ENCODE measurements at places on chromosomes 4 and X. TPM values are rescaled to one million over a fixed set of nuclear protein-coding genes. Genes with fewer than 3 reads are reported as not detected.

DNA sequence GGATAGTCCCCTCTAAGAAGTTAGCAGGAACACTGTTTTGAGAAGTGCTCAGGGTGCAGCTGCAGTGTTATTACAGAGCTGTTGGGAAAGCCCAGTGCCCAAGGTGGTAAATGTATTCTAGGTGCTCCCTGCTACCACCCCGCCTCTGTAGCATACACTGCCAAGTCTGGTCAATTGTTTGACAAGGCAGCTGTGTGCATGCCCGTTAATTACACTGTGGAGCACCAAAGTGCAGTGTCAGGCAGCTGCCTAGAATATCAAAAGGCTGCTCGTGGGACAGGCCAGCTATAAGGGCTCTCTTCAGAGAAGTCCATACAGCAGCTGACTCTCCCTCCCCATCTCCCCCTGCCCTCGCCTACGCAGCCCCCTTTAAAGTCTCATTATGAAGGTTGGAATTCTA, 99.9 kb upstream of the KLHL13 start:
- DNase-seq = no peak

DNA sequence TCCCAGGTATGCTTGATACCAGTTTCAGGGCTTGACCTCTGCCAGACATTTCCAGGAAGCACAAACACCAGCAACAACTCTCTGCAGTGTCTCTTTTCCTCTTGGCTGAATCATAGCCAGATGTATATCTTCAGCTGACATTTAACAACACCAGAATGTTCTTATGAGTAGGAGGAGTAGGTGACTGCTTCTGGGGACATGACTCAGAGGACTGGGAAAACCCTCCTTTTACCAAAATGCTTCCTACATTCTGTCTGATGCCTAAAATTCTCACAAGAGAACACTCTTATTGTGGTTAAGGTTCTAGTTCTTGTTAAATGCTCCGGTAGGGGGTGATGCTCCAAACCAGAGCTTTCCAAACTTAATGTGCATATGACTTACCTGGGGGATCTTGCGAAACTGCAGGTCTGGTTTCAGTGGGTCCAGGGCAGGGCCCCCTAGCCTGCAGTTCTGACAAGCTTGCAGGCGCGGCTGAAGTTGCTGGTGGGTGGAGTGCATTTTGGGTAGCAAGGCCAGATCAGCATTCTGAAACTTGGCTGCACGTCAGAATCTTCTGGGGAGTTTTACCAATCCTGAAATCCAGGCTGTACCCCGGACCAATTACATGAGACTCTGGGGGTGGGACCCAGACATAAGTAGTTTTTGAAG, 329.3 kb upstream of the RPS6KA3 start:
- no peak for DNase-seq

The KDM5C gene
- total RNA-seq = 134 TPM

The MTNR1A gene
- total RNA-seq = 1.5 TPM

- DNase-seq = no peak
These were observed 9.8 kb upstream of the NOCT start for GRCh38 chr4:139005774-139006173.

The XAGE1A gene
- 14.4 TPM for total RNA-seq

DNA sequence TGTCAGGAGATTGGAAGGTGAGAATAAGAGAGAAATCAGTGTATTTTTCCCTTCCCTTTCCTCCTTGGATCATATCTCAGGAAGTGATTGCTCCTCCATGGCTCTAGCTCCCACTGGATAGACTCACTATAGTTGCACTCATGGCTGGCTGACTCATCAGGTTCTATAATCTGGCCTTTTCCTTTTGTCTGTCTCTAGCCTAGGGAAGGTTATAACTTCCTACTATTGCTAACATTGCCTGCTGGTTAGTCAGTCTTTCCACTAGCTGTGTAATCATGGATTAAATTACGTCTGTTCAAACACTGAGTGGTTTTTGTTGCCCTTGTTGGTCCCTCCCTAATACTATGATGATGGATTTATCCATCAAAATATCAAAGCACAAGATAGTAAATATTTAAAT, 195.5 kb upstream of the VEGFC start:
- no peak for DNase-seq

The SSX4 gene
- total RNA-seq = 3.8 TPM

DNA sequence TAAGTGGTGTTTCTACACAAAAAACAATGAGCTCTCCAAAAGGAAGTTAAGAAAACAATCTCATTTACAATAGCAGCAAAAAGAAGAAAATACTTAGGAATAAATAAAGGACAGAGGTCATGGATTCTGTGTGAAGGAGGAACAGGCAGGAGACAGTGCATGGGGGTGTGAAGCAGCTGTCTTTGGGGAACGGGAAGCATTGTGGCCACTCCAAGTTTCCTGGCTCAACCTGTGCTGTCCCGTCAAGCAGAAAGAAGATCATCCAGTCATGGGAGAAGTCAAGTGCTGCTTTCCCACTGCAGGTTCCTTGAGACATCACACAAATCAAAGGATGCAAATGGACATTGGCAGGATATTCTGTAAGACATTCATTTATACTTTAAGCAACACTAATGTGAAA, 66.1 kb upstream of the MAML3 start:
- DNase-seq = no peak

- peak; percentile 58 for DNase-seq
These were observed 584 bp downstream of the SUV39H1 start for GRCh38 chrX:48696909-48697727.

- no peak for DNase-seq
These were observed 50.9 kb downstream of the COX18 start for GRCh38 chr4:73018595-73018994.

GRCh38 chrX:146409528-146409927, 400.0 kb upstream of the CXorf51B start:
- no peak for DNase-seq

The HTN1 gene
- total RNA-seq = not detected

DNA sequence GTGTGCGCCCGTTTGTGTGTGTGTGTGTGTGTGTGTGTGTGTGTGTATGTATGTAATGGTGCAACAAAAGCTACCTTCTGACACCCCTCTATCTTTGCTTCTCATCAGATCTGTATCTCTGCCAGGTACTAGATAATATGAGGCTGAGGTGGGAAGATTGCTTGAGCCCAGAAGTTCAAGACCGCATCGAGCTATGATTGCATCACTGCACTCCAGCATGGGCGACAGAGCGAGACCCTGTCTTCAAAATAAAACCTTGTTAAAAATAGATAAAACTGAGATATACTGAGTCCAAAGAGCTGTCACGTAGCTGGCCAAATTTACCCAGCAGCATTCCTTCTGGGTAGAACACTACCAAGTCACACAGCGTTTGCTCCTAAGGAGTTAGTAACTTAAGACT, 18.4 kb downstream of the NLGN4X start:
- no peak for DNase-seq

- DNase-seq = no peak
These were observed 70.5 kb upstream of the KIT start for GRCh38 chr4:54587107-54587891.

DNA sequence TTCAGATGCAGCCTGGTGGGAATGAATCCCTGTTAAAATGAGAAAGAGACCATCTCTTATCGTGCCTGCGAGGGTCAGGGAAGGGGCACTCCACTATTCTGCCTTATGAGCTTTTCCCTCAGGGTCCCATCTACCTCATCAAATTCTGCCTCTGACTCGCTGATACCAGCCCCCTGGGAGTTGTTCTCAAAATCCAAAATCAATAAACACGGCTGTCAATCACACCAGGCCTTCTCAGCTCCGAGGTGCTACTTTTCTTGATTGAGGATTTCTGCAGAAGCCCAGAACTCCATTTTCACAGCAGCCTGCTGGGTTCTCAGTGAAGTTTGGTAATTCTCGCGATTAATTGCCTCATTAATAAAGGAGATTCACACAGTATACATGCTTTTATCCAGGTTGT, 312.6 kb downstream of the STIM2 start:
- no peak for DNase-seq

The NRK gene
- 4.5 TPM for total RNA-seq

DNA sequence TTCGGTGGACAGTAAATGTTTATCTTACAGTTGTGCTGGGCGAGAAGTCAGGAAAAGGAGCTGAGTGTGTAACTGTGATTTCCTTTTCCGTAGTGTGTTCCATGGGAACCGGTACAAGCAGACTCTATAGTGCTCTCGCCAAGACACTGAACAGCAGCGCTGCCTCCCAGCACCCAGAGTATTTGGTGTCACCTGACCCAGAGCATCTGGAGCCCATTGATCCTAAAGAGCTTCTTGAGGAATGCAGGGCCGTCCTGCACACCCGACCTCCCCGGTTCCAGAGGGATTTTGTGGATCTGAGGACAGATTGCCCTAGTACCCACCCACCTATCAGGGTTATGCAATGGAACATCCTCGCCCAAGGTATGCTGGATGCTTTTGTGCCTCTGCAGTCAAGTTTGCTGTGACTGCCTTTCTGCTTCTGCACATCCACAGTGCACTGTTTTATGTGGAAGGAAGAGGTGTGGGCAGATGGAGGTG, 27.4 kb downstream of the NOCT start:
- DNase-seq = no peak

DNA sequence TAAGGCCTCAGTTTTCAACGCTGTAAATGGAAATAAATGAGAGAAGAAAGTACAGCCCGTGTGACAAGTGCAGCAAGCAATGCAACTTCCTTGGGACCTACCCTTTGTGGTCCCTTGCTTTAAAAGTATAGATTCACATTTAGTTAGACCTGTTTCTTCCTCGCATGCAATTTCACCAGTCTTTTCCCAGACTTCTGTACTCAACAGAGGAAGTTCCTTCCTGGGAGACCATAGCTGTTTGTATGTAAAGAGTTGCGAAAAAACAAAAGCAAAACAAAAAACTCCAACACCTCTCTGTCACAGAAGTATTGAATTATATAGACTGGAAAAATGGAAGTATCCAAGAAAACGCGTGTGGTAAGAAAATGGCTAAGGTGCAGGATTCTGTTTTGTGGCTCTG, 1.1 kb upstream of the IRF2 start:
- no peak for DNase-seq

GRCh38 chr4:111960241-111960667, 185.0 kb upstream of the FAM241A start:
- DNase-seq = no peak

DNA sequence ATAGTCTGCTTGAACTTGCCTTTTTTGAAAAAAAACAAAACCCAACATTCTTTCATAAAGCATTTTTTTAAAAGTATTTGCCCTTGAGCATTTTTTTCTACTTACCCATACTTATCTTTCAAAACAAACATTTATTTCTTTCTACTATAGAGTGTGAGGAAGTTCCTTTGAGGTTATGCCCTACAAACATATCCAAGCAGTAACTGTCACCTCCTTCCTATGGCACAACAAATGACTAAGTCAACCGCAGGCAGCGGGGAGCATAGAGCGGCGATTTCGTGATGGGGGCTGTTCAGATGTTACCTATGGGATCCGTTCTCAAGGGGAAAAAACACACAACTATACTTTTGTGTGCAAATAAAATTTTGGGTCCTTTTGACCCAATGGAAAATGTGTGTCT, 19.4 kb downstream of the SPRY1 start:
- DNase-seq = no peak

GRCh38 chr4:69878250-69878649, 18.3 kb upstream of the SULT1E1 start:
- no peak for DNase-seq

DNA sequence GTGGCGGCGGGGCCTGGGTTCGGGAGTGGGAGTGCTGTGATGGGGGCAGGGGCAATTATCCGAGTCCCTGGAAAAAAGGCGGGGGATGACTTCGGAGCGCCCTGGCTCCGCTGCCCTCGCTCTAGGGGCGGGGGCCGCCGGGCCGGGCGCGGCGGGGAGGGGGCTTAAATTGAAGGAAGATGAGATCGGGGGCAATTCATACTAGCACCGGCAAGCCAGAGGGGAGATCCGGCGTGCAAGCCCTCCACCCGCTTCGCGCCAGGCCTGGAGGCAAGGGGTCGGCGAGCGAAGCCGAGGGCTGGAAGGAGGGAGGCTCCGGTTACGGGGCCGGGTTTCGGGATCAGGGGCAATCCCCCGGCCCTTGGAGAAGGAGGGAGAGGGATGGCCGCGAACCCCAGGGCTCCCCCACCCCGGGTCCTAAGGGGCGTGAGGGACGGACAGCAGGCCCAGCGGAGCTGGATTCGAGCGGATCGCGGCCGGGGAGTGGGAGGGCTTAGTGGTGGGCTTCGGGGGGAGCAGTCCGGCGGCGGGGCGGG, 1.2 kb downstream of the BCORL1 start:
- peak; percentile 14 for DNase-seq

The GJB1 gene
- total RNA-seq = 22.8 TPM

DNA sequence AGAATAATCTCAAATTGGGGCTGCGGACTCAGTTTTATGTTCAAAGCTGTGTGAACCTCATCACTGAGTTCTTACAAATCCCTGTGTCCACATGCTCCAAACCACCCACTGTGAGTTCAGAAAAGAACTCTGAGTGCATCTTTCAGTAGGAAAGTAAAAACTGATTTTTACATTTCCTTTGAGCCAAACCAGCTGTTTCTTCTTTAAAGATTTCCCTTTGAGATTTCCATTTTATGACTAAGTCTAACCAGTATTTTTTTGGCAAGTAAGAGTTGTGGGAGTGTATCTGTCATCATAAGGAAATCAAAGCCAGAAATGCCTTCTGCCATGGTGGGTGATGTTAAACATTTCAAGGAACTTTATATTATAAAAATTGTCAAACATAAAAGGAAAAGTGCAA, 100.0 kb downstream of the TET2 start:
- DNase-seq = no peak

DNA sequence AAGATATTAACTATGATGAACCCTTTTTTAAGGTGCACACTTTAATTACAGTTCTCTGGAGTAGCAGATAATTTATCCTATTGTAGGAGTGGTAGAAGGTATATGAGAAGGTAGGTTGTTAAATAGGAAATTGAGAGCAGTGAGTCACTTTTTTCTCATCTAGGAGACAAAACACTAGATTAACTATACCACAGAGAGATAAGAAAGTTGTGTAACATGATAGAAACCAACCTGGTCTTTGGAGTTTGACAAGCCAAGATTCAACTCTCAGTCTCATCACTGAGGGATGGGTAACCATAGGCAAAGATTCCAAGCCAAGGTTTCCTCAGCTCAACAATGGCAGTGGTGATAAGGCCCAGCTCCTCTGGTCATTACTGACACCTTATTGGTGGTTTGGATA, 104.0 kb downstream of the MAD2L1 start:
- DNase-seq = no peak

- no peak for DNase-seq
These were observed 169.8 kb downstream of the NHS start for GRCh38 chrX:17544821-17545220.

The PPEF2 gene
- total RNA-seq = 0.50 TPM

The PFKFB1 gene
- total RNA-seq = 1.4 TPM

Data from testis (tissue), 5 donors.